ENCODE measurements at places on chromosomes 13 and 19.
A peak's percentile ranks its signal among the peaks of the same experiment; 100 is the strongest.

DNA sequence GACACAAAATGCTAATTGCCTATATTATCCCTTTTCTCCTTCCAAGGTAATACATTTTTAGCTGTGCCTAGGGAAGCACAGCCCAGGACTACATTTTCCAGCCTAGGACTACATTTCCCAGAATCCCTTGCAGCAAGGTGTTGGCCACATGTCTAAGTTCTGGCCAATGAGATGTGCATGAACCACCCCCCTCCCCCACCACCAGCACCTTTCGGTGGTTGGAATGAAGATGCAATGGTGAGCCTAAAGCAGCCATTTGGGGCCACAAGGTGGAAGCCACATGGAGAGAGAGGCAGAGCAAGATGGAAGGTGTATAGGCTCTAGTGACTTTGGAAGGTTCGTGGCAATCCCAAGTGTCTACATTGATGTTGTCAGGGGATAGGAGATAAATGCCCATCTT is 16.2 kb downstream of the UNC13A start:
- peak; percentile 12 for DNase-seq

DNA sequence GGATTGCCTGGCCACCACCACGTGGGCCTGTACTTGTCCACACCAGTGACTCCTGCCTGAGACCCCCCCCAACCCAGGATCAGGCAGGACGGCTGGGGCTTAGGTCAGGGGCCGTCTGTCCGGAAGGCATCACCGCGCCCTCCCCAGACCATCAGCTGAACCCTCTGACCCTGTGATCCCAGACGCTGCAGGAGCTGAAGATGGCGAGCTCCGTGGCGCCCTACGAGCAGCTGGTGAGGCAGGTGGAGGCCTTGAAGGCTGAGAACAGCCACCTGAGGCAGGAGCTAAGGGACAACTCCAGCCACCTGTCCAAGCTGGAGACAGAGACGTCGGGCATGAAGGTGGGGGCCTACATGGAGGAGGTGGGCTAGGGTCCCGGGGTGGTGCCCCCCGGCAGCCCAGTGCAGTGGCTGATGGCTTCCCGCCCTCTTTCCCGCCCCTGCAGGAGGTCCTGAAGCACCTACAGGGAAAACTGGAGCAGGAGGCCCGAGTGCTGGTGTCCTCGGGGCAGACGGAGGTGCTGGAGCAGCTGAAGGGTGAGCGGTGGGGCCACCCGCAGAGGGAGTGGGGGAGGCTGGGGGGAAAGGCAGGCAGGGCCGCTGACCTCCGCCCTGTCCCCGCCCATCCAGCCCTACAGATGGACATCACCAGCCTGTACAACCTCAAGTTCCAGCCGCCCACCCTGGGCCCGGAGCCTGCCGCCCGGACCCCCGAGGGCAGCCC is 3.0 kb downstream of the APC2 start:
- DNase-seq, result no peak

DNA sequence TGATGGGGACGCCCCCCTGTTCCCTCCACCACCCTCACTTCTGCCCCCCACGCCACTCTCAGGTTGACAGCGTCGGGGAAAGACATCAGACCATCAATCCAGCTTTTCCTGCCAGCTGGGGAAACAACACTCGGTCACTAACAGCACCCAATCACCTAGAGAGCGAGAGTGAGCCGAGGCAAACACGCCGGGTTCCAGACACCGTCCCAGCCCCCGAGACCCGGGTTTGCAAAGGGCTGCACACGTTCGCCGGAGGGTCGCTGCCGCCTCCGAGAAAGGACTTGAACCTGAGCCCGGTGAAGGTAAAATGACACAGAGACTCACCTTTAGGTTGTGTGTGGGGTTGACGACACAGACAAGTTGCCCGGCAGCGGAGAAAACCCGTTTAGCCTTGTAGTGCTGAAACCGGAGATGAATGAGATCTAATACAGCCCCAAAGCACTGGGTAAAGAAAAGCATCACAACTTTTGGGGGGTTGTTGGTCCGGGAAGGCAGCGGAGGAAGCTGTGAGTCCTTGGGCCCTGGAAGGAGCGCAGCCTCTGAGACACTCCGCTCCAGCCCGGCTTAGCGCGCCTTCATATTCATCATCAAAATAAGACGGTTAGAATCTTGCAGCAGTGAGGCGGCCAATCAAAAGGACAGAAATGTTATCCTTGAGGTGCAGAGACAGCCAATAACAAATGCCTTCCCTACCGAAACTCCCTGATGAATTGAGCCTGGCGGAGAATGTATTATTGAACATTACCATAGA is at the start of gene SIAH3:
Gene SIAH3, minus strand, starts transcription at position 583 of the 751 bp plus-strand sequence. Its CDS starts 124 bp downstream, at position 459.
- DNase-seq, result peak; percentile 58

DNA sequence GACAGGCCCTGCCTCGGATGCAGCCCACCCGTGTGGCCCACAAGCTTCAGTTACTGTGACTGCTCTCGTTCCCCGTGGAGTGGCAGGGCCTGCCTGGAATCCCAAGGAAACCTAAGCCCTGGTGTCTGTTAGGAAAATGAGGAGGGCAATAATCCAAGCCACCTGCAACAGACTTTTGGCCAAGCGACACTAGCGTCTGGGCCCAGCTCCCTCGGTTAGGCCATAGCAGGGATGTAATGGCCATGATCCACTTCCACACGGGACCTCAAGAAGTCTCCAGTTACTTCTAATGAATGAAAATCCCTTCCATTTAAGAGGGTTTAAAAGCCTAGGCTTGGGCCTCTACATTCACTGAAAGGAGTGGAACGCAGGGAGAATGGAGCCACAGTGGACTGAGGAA is 8.9 kb downstream of the ZC3H4 start:
- DNase-seq, result no peak

DNA sequence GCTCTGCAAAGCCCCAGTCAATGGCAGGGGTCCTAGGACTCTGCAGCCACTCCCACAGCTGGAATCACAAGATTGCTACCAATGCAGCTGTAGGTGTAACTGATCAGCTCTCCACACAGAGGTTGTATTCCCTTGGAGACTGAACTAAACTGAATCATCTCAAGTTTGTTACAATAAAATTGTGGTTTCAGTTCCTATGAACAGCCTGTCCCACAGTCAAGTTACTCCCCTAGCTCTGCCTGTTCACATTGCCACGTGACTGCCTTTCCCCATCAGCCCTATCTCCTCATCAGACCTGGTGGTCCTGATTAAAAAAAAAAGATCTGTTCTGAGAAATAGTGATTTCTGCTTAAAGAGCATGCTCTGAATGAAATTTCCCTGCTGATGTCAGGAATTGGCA is 287.9 kb upstream of the NBEA start:
- DNase-seq, result peak; percentile 41

DNA sequence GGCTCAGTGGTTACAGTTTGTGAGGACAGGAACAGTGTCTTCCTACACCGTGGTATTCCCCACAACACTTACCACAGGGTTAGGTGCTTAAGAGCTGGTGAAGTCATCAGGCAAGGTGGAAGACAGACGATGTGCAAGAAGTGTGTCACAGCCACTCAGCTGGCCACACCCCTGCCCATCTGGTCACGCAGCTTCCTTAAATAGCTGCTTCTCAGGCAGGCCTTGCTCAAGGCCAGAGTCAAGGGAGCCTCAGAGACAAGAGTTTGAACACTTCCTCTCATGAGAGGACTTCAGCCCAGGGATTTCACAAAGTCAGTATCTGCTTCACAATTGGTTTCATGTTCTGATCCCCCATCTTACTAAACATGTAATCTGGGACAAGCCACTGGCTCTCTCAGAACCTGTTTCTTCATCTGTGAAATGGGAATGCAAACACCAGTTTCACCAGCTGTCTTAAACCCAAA is 80.3 kb upstream of the FRY start:
- peak; percentile 22 for DNase-seq

GRCh38 chr19:34104096-34104495 is 68.2 kb upstream of the LSM14A start:
- DNase-seq, result no peak

- no peak for DNase-seq
Measured at GRCh38 chr13:20241593-20241992, 9.5 kb upstream of the GJB6 start.

Measured in fibroblast of skin of right biceps (primary cell).